Hindlimb muscle (tissue), 1 donor: ENCODE measurements at places on chromosomes 12 and 14.

GRCh38 chr14:71237556-71237955, 330.3 kb downstream of the PCNX1 start:
- no peak for DNase-seq

- DNase-seq: no peak
Observed at GRCh38 chr12:93376436-93377251, 1.1 kb upstream of the NUDT4 start.

DNA sequence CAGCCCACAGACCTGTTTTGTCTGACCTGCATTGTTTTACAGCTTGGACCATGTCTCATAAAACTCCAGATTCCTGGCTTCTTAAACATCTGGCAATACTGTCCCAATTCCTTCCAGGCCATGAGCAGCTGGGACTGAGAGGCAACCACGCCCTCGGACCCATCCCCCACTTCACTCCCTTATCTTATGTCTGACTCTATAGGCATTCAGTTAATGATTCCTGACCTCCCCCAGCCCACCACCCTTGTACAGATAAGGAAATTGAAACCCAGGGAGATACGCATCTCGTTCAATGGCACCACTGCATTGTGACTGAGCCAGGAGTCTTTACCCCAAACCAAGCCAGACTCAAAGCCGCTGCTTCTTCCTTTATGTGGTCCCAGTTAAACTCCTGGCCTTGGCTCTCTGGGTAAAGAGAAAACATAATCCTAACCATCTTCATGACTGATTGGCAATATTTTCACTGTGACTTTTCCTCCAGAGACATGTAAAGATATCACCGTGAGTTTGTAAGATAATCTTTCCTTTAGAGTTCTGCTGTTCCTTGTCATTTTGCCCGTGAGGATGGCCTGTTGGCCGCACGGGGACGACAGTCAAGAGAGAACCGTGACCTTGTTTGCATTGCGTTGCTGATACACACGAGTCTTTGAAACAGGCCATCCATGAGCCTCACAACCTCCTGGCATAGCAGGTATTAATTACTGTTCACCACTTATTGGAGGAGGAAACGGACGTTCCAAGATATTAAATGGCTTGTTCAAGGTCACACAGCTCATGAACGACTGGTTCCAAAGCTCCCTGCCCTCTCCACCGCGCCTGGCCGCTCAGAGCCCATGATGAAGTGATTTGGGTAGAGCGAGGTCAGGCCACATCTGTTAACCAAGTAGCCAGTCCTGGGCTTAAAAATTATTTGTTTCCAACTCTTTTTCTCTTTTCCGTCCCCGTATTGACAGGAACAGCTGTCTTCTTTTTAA, 39.4 kb downstream of the MAP1LC3B2 start:
- DNase-seq: no peak

GRCh38 chr12:121034616-121035305, 4.3 kb downstream of the OASL start:
- no peak for DNase-seq

DNA sequence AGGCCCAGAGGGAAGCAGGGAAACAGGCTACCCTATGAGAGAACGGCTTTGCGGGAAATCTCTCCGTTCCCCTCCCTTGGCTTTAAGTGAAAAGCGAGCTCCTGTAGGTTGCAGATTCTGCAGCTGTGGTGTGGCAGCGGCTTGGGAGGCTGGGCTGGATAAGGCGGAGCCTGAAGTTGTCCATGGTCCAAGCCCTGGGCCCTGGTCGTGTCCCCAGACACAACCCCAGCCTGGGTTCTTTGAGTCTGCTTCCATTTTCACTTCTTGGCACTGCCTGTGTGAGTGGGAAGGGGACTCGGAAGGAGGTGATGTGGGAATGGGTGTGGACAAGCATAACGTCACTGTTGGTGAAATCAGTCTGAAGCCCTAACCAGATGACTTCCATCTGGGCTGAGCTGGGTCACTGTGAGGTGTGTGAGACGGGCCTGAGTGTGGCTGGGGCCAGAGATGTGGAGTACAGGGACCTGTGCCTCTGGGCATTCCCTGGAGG, 43.0 kb upstream of the CTDSP2 start:
- peak; percentile 87 for DNase-seq

- DNase-seq: no peak
Observed at GRCh38 chr14:99548871-99549515, 55.0 kb downstream of the CCDC85C start.

DNA sequence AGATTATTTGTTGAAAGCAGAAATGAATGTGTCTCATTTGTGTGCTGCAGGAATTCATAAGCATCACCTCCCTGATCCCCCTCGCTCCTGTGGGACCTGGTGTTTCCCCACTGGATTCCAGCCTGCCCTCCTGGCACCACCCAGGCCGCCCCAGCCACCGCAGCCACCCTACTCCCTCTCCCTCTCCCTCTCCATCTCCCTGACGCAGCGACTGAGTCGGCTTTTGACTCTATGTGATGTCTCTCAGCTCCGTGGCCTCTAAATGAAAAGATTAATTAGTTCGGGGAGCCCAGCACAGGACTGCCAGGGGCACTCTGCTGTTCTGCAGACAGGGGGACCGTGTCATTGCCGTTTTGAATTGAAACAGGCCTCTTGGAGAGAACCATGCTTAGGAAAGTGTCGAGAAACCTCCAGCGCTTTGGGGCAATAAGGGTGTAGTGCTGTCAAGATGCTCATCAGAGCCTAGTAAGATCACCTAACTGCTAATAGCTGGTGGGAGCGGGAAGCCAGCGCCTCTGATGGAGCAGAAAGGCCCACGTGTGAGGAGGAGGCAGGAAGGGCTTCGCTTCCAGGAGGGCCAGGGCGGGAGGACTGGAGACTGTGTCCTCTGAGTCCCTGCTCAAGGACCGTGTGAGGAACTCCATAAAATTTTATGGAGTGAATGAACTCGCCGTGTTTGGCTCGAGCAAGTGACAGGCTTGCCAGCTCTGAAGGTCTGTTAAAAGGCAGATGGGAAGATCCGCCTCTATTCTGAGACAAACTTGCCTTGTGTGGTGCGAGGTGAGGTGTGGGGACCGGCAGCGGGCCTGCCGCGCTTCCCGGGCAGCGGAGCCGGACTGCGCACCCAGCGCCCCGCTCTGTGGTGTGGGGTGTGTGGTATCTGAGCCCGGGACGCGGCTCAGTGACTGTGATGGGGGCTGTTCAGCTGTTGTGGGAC, 157.4 kb upstream of the C14orf180 start:
- DNase-seq: no peak
